Skeletal muscle tissue (tissue), 5 donors: ENCODE measurements at places on chromosomes 4 and X. TPM values are rescaled to one million over a fixed set of nuclear protein-coding genes. Genes with fewer than 3 reads are reported as not detected.

GATB gene
- total RNA-seq: 15.7 TPM

JCHAIN gene
- 2.1 TPM for total RNA-seq

PASD1 gene
- total RNA-seq: under 0.01 TPM

GAGE12E gene
- not detected for total RNA-seq

CT45A2 gene
- total RNA-seq: 0.52 TPM

DGAT2L6 gene
- total RNA-seq: not detected

FAM149A gene
- 6.8 TPM for total RNA-seq

CXCL8 gene
- 1.0 TPM for total RNA-seq

CHIC1 gene
- 6.3 TPM for total RNA-seq

C1QTNF7 gene
- total RNA-seq: 2.1 TPM

HS3ST1 gene
- under 0.01 TPM for total RNA-seq

CABS1 gene
- total RNA-seq: not detected

IQSEC2 gene
- 3.1 TPM for total RNA-seq

HMGN5 gene
- not detected for total RNA-seq

LEF1 gene
- total RNA-seq: 4.7 TPM

CCNQ gene
- total RNA-seq: 13.0 TPM

TRIM75 gene
- under 0.01 TPM for total RNA-seq

MCTS1 gene
- 25.1 TPM for total RNA-seq

FRMD7 gene
- total RNA-seq: 0.52 TPM

TRAM1L1 gene
- 5.7 TPM for total RNA-seq

FAM50A gene
- total RNA-seq: 16.7 TPM

SMS gene
- 64.2 TPM for total RNA-seq

BCLAF3 gene
- total RNA-seq: 8.9 TPM

GPR82 gene
- not detected for total RNA-seq

RXFP1 gene
- total RNA-seq: 0.52 TPM

PNMA6F gene
- total RNA-seq: not detected
